NCI-H1694 (cell line): ENCODE measurements at places on chromosomes 6 and 20.
A peak's percentile ranks its signal among the peaks of the same experiment; 100 is the strongest.

GRCh38 chr6:22736740-22737139 is 167.4 kb downstream of the HDGFL1 start:
- DNase-seq, result no peak

- peak; percentile 10 for DNase-seq
Measured at GRCh38 chr20:53097371-53097770, 125.2 kb downstream of the TSHZ2 start.

GRCh38 chr6:144232176-144232831 is 52.8 kb upstream of the UTRN start:
- no peak for DNase-seq

DNA sequence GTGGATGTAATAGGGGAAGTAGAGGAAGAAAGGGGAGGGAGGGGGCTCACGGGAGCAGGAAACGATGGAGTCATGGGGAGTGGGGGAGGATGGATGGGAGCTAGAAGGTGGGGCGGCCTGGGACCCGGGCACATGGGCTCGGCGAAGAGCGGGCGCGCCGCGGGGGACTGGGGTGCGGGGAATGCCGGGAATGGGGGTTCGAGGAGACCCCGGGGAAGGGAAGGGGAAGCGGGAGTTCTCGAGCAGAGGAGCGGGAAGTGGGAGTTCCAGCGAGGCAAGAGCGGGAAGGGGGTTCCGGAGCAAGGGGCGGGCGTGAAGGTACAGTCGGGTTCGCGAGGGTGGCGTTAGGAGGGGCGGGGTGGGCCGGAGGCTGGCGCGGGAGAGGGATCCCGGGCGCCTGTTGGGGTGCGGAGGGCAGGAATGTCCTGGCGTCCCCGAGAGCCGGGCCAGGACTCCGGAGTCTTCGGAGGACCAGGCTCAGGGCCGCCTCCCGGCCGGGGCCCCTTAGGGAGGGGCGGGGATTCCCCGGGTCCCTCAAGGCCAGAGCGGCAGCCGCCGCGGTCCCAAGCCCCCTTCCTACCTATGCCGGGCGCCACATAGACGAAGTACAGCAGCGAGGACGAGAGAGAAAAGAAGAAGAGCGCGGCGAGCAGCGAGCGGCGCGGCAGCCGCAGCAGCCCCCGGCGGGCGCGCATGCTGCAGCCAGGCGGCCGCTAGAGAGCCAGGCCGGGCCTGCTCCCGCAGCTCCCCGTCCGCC is 504 bp downstream of the B4GALT5 start:
- no peak for DNase-seq

DNA sequence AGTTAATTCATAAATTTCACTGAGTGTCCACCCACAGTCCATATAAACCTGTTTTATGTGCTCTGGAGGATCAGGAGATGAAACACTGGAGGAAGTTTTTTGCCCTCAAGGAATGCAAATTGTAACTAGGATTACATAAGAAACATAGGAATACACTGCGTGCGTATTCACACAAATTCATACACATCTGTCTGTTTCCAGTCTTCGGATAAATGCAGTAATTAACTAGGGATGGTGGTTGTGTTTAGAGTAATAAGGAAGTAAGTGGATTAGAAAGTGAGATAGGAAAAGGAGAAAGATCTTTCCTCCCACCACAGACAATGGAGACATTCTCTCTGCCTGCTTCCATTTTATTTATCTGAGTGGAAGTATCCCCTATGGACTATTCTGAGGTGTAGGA is 35.7 kb upstream of the POPDC3 start:
- no peak for DNase-seq

DNA sequence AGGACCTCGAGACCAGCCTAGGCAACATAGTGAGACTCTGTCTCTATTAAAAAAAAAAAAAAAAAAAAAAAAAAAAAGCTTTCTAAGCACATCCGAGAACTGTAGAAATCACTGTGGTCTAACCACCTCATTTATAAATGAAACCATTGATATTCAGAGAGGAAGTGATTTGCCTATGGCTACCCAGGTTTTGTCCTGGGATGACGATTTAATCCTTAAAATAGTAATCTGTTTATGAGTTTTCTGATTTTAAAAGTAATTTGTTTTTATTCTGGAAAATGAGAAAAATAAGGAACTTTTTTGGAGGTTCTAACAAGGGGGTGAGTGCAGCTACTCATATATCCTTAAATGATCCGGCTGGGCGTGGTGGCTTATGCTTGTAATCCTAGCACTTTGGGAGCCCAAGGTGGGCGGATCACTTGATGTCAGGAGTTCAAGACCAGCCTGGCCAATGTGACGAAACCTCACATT is 6.5 kb upstream of the BTN3A2 start:
- no peak for DNase-seq

GRCh38 chr20:20465252-20465651 is 97.3 kb downstream of the INSM1 start:
- peak; percentile 66 for DNase-seq

GRCh38 chr6:43310134-43310533 is 1.5 kb upstream of the CRIP3 start:
- no peak for DNase-seq

DNA sequence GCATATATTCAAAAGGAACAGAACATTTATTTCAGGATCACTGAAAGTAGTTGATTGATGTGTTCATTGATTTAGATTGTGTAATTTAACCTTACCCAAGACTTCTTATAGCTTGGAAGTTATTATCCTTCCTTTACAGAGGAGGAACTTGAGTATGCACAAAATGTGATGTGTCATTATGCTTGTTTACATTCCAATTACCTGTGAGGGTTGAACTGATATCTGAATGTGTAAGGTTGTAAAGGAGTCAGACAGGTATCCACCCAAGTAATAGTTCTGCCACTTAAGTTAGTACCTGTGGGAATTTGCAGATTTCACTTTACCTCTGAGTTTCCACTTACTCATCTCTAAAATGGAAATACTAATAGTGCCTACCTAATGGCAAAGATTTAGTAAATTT is 668.2 kb downstream of the DOK5 start:
- no peak for DNase-seq

- no peak for DNase-seq
Measured at GRCh38 chr6:44658571-44658970, 271.1 kb downstream of the CDC5L start.

GRCh38 chr6:84809455-84809854 is 45.1 kb upstream of the TBX18 start:
- no peak for DNase-seq

DNA sequence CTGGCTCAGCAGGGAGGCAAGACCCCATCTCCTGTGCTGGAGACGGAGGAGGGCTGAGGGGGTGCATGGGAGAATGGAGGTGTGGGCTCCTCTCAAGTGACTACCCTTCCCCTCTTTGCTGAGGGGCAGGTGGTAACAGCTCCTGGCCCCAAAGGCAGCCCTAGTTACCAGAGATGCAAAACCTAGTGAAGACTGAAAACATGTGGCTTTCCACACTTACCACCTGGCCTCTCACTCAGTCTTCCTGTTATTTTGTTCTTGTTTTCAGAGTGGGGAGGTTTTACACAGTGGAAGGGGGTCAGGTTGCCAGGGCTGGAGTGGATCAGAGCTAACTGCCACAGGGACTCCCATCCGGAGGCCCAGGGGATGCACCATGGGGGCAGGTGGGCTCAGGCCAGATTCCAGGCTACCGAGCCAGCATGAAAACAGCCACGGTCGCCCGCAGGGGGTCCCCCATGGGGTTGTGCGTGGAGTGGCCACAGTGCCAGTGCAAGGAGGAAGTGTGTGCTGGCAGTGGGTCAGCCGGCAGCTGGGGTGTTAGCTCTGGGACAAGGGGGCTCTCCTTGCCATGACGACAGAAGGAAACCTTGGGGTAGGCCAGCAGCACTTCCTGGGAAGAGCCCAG is 21.1 kb downstream of the MYT1 start:
- DNase-seq, result no peak

GRCh38 chr6:120816794-120817193 is 517.5 kb downstream of the TBC1D32 start:
- no peak for DNase-seq

DNA sequence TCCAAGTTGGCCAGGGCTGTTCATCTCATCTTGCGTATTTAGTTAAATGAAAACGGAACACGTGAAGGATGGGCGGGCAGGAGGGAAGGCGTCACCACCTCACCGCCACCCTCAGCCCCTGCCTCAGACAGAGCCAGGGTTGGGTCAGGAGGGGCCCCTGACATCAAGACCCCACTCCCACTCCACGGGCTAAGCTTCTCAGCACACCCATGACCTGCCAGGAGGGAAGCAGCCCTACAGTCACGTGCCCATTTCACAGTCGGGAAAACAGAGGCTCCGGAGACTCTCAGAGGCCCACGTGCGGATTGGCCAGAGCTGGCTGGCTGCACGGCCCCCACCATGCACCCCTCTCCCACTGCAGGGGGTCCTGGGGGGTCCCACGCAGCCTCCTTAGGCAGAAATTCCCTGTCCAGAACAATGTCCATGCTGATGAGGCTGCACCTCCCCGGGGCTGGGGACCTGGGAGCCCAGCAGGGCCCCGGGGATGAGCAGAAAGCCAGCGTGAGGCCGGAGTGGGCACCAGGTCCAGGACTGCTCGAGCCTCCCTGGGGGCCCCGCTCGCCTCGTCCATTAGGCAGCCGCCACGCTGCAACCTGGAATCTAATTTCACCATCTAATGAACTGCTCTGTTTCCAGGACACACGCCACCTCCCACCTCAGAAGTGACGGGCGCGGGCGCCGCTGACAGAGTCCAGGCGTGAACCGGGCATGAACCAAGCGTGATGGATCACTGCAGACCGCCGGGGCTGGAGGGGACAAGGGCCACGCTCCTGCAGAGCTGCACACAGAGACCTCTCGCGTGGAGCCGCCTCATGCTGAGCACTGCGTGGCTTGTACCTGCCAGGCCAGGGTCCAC is 15.8 kb downstream of the KCNQ2 start:
- no peak for DNase-seq

DNA sequence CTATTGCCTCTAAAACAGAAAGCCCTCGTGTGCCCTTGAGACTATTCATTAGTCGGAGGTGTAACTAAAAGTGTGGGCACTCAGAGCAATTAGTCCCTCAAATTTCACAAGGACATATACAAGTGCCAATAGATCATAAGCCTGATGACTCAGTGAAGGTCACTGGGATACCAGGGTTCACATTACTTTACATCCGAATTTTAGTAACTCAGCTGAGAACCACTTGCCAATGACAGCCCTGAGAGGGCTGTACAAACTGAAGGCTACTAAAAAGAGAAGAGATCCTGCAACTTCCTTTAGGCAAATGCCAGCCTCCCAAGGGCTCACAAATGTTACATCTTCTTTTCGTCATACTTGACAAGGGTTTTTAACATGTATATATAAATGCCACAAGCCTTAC is 369.6 kb downstream of the TENT5A start:
- DNase-seq, result no peak
